ENCODE measurements at places on chromosomes 7 and 10.
A peak's percentile ranks its signal among the peaks of the same experiment; 100 is the strongest.

- DNase-seq = no peak
Measured at GRCh38 chr7:158810846-158811245, 18.5 kb downstream of the ESYT2 start.

DNA sequence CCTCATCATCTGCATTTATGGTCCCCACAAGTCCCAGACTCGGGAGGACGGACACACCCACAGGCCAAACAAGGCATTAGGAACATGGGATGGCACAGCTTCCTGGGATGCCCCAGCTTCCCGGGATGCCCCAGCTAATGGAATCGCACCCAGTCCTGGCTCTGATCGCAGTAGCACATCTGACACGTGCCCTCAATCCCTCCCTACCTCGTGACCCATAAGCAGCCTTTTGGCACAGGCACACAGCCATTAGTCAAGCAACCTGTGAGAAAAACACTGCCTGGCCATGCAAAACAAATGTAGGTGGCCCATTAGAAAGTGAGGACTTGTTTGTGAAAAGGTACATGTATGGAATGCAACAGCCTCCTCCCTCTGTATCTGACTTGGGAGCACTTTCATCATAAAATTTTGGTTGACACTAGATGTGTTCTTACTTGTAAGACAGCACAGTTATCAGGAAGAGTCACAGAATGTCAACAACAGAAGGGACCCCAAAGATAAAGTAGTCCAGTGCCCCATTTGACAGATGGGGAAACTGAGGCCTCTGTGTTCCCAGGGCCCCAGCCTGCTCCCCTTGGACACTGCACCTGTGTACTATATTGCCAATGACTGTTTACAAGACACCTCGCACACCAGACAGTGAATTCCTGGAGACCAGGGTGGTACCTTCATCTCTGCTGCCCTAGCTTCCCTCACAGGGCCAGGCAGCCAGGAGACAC is 34.4 kb downstream of the DLG5 start:
- DNase-seq = no peak

DNA sequence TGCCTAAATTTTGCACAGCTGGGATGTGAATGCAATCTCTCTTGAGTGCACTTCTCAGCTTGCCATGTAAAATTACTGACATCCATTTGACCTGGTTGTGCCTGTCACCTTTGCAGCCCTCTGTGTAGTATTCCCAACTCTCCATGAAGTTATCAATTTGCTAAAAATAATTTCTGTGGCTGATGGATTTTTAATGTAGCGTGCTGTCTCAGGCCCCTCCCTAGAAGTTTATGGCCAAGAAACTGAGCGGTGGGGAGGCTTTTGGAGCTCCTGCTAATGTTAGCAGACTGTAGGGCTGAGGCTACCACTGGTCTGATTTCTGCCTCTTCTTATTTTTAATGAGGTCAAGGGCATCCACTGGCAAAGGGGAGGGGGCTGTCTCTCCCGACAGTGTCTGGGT is 577.0 kb upstream of the DPP6 start:
- DNase-seq = no peak

GRCh38 chr10:125726914-125727313 is 7.4 kb downstream of the EDRF1 start:
- DNase-seq = no peak

GRCh38 chr10:88131511-88132139 is 268.2 kb downstream of the PTEN start:
- DNase-seq = no peak

GRCh38 chr10:61896854-61897661 is 4.4 kb upstream of the ARID5B start:
- peak; percentile 77 for DNase-seq

GRCh38 chr10:78757344-78757925 is 311.3 kb upstream of the ZMIZ1 start:
- no peak for DNase-seq

DNA sequence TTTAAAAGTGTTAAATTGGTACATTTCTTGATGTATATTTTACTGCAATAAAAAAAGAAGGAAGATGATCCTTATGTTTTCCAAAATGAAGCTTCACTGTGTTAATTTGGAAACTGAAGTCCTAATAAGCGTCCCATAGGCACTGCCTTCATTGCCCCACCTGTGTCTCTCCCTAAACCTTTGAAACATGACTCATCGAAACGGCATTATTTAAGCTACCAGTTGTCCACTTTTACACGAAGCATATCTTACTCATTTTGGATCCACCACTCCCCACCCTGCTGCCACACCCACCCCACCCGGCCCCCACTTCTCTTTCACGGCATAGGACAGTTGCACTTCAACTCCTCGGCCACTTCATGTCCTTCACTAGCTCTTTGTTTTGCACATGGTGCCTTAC is 85.5 kb downstream of the KIAA1549 start:
- no peak for DNase-seq

DNA sequence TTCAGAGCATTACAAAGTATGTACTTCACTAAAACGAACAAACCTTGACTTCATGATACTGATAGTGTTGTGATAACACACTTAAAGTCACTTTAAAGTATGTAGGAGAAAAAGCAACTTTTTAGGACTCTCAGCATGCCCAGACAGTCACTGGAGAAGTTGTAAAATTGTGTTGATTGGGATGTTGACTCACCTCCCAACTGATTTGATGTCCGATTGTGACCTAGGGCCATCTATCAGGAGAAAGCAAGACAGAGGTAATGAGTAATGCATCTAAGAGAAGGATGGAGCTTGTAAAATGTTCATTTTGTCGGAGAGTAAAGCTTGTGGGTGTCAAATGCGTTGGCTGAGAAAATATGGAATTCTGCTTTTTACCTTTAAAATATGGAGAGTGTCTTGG is 135.4 kb upstream of the SEMA3D start:
- DNase-seq = no peak

DNA sequence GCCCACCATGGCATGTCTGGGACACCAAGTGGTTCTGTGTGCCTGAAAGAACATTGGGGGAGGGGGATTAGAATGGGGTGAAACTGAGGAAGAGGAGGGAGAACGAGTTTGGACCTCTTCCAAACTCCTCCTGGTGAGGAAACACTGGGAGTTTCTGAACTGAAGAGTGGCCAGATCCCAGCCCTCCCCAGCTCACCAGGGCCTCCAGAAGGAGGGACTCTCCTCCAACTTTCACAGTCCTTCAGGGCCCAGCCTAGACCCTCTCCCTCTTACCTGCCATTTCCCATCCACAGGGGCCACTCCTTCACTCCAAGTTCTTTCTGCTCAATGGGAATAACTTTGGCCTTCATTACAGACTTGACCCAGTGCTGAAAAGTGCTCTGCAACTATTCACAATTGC is 132.0 kb upstream of the FOXK1 start:
- no peak for DNase-seq

DNA sequence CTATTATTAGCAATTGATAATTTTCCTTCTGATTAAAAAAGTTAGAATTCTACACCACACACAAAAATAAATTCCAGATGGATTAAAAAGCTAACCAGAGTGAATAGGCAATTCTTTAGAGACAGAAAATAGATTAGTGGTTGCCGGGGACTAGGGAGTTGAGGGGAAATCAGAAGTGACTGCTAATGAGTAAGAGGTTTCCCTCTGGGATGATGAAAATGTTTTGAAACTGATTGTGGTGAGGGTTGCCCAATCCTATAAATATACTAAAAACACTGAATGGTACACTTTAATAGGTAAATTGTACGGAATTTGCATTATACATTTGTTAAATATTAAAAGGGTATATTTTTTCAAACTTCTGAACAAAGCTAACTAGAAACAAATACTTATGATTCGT is 214.9 kb downstream of the GPAM start:
- DNase-seq = no peak

GRCh38 chr10:101567165-101568006 is 20.7 kb downstream of the POLL start:
- DNase-seq = no peak

DNA sequence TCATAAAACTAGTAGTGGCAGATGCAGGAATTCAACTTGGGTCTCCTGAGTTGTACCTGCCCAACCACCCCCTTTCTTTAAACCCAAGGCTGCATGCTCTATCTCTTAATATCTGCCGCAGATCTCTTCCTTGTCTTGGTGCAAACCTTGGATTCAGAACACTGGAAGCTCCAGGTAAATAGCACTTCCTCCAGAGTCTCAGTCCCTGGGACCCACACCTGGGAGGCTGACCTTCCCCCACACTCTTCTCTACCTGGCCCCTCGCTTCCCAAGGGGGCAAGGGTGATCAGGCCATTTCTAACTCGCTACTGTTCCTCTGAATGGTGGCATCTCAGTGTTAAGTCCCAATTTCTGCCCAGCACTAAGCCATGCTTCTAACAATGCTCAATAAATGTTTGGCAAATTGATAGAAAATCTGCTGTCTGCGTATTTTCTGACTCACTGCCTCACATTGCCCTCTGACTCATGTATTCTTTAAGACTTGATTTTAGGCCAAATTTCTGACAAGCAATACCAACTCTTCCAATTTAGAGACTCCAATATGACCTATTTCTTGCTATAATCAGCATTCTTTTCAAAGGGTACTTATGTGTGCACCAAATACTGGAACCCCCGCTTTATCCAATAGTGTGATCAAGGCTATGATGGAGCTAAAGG is 68.0 kb upstream of the PPP1R3C start:
- no peak for DNase-seq

DNA sequence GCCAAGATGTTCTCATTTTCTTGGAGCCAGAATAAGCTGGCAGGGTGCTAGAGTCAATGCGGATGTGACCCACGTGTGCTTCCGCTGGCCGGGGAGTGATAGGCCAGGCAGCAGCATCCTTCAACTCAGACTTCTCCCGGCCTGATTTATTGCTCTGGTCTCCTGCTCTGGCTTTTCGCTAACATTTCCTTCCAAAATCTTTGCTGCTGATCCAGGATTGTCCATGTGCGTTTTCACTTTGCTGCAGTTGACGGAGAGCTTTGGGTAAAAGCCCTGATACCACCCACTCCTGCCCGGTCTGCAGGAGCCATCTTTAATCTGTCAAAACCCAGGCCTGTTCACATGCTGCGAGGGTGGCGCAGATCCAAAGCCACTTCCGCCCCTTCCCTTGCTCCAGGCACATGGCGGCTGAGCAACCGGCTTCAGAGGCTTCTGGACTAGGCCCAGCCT is 106.8 kb downstream of the CYP26A1 start:
- no peak for DNase-seq

DNA sequence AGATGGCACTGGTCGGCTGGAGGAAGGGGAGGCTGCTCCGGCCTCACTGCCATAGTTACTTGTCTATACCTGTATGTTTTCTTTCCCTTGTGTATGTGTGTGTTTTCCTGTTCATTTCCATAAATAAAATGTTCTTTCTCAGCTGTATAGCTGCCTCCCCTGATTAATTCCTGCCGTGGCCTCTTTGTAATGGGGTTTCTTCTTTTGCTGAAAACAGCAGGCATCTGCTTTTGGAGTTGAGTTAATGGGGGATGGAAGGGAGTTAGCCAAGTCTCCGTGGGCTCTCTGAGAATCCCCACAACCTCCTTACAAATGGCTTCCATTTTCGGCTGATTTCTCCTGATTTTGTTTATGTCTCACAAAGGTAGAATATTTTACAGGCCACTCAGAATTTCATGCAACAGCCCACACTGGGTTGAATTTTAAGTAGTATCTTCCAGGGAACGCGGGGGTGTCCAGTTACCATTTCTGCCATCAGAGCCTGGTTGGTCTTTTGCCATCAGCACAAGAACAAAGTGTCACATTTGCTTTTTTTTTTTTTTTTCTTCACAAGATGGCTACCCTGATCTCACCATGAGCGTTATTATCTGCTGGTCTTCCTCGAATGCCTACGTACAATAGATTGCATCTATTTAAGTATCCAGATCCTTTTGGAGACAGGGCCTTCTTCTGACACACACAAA is 88.1 kb upstream of the NRP1 start:
- no peak for DNase-seq

DNA sequence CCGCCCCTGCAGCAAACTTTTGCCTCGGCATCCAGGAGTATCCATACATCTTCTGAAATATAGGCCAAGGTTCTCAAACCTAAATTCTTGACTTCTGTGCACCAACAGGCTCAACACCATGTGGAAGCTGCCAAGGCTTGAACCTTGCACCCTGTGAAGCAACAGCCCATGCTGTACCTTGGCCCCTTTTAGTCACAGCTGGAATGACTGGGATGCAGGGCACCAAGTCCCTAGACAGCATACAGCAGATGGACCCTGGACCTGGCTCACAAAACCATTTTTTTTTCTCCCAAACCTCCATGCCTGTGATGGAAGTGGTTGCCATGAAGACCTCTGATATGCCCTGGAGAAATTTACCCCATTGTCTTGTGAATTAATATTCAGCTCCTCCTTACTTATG is 233.8 kb upstream of the KCND2 start:
- DNase-seq = no peak

DNA sequence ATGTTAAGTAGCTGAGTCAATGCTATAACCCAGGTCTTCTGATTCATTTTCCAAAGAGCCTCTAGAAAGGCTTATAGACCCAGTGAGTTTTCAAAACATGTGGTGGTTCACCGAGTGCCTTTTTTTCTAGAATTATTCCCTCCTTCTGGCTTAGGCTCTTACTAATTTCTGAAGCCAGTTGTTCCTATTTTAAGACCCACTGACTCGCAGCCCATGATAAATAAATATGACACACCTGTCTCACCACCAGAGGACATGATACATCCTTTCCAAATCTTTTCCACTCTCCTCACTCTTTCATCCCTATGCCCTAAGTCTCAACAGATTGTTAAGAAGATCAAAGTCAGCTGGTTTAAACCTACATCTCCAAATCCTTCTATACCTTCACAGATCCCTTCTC is 126.0 kb upstream of the WNT16 start:
- DNase-seq = no peak

DNA sequence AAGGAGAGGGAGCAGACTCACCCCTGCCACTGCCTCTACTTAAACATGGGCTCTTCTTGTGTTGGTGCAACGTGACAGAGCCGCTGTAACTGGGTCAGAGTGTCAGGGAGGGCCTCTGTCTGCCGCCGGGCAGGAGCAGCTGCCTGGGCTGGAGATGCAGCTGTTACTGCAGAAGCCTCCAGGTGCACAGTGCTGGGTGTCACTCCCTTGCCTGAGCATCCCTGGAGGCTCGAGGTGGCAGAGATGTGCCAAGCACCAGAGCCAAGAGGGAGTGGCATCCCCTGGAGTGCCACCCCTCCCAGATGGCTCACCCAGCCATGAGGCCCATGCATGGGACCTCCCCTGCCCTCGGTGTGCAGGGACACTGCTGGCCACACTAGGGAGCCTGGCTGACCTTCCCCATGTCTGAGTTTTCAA is 145.7 kb downstream of the PRPF18 start:
- DNase-seq = no peak

Measured in GM06990 (cell line).